AG04449 (cell line): ENCODE measurements at places on chromosomes 16 and 17.

DNA sequence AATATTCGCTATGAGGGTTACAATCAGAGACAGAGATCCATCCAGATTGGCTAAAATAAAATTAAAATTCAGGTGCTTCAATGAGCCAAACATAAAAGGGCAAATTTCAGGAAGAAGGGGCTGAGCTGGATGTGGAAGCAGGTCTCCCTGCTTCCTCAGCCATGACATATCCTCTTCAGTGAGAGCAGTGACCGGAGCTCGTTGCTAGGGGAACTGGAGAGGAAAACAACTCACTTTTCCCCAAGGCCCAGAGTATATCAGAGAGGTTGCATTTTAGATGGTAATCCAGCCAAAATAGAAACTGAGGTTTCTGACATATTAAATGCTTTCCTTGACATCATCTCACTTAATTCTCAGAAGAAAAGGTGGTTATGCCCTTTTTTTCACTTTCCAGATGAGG, 503.5 kb downstream of the HS3ST4 start:
- no peak for DNase-seq

GRCh38 chr17:45722161-45722560, 62.0 kb upstream of the CRHR1 start:
- DNase-seq: no peak

DNA sequence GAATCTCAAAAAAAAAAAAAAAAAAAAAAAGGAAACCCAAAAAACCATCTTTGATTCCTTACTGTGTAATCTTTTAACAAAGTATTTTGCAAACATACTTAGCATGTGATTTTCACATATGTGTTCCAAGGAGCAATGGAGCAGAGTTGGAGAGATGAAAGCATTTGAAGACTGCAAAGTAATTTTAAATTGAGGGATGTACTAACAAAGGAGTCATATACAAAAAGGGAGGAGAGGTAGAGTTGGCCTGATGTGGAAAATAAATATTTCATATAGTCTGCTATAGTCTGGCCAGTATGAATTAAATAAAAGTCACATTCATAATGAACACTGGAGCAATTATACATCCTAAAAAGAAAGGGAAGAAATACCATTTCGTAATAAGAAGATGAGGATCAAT, 265.8 kb upstream of the TBX2 start:
- no peak for DNase-seq

GRCh38 chr16:54892981-54893380, 37.7 kb upstream of the IRX5 start:
- no peak for DNase-seq

- DNase-seq: no peak
Measured at GRCh38 chr16:84810518-84811273, 9.1 kb upstream of the CRISPLD2 start.

DNA sequence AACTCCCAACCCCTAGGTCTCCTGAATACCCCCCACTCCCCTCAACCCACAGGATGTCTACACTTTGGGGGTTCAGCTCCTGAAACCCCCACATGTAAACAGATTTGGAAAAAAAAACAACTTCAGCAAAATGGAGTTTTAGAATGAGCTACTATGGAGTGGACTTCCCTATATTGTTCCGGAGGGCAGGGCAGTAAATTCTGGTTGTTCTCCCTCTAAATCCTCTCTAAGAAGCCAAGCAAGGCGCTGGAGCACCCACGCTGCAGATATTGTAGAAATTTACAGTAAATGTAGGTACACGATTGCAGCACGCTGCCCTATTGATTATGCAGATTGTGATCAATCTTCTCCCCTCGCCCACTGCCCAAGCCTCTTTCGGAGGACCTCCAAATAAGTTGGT, 8.5 kb upstream of the ZFHX3 start:
- no peak for DNase-seq

GRCh38 chr16:55672471-55672870, 16.7 kb downstream of the SLC6A2 start:
- no peak for DNase-seq

DNA sequence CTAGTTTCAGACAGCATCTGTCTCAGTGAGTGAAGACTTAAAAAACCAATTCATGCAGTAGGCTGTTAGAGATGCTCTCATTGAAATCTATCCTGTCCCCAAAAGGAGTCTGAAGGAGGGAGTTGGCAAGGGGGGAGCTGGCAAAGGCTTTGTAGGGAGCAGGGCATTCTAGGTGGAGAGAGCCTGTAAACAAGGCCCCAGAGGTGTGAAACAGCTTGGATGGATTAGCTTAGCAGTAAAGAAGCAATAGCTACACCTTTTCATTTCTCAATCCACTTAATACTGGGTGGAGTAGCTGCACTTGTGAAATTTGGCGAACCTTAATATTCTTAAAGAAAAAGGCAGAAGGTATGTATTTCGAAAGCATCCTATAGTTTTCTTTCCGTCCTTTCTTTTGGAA, 61.8 kb downstream of the KSR1 start:
- no peak for DNase-seq

DNA sequence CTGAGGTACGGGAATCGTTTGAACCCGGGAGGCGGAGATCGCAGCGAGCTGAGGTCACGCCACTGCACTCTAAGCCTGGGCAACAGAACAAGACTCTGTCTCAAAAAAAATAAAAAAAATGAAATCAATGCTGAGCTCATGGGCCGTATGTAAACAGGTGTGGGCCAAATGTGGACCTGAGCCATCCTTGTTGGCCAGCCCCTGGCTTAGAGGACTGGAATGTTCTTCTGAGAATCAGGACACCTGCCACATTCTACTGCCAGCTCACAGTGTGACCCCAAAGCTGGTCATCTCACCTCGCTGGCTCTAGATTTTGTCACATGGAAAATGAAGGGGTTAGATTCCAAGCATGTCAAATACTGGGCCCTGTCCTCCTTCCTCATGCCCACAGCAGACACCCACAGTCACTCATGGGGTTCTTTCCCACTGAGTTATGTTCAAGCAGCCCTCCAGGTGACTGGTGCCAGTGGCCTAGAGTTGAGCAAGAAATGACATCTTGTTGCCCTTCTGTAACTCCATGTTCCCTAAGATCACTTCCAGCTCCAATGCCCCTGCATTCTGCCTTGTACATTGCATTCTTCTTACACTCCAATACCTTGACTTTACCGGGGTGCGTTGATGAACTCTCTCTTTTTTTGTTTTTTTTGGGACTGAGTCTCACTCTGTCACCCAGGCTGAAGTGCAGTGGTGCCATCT, 110.6 kb downstream of the ABCC1 start:
- DNase-seq: no peak

- no peak for DNase-seq
Measured at GRCh38 chr16:76696876-76697275, 419.7 kb downstream of the CNTNAP4 start.

GRCh38 chr17:19303367-19303776, 59.2 kb downstream of the B9D1 start:
- DNase-seq: no peak

DNA sequence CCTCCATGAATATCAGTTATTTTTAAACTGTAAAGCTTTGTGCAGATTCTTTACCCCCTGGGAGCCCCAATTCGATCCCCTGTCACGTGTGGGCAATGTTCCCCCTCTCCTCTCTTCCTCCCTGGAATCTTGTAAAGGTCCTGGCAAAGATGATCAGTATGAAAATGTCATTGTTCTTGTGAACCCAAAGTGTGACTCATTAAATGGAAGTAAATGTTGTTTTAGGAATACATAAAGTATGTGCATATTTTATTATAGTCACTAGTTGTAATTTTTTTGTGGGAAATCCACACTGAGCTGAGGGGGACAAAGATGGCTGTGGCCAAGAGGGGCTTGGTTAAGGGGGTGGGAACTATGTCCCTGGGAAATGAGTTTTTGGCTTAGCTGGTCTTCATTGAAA, 2.3 kb downstream of the CCL11 start:
- no peak for DNase-seq

DNA sequence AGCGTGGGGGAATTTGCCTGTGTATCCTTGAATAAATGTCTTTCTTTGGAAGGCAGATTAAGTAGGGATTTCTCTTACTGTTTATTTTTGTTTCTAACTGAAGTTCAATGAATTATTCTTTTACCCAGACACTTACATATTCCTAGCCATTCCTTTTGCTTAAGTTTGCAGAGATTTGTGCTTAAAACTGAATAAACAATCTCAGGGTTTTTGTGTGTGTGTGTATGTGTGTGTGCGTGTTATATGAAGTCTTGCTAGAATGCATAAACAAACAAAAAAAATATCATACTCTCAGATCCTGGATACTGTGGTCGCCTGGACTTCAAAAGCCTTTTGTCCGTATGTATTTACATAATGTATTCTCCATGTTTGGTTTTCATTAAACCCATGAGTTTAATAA, 672.8 kb downstream of the MAF start:
- DNase-seq: no peak

DNA sequence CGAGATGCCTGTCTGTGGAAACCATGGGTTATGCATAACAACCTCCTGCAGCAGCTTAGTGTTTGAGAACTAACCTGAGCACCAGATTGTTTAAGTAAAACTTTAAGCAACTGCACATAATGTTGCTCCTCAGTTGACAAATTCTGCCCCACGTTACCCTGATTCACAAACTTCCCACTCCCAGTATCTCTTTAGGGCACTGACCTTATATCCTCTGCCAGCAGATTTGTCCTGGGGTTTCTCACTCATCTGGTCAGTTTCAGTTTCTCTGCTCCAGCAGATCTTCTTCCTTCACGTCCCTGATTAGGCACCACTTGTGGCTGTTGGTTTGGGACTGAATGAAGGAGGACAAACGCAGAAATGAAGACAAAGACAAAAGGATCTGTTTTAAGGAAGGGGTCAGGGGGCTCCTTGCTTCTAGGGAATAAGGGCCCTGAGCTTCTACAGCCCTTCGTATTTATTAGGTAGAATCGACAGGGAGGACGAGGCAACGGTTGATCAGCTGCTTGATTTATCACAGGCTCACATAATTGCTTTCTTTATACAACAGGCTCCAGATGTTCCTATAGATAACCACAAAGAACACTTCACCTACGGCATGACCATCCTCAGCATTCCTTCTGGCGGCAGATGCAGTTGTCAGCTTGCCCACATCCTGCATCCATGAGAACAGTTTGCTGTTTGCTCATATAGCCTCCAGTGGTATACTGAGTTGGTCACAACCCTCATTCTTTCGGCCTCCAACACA, 13.5 kb upstream of the ZNF689 start:
- no peak for DNase-seq

GRCh38 chr17:38602453-38602852, 3.3 kb downstream of the SRCIN1 start:
- no peak for DNase-seq

- DNase-seq: peak; percentile 75
Measured at GRCh38 chr16:86455116-86455515, 55.2 kb upstream of the FOXF1 start.

DNA sequence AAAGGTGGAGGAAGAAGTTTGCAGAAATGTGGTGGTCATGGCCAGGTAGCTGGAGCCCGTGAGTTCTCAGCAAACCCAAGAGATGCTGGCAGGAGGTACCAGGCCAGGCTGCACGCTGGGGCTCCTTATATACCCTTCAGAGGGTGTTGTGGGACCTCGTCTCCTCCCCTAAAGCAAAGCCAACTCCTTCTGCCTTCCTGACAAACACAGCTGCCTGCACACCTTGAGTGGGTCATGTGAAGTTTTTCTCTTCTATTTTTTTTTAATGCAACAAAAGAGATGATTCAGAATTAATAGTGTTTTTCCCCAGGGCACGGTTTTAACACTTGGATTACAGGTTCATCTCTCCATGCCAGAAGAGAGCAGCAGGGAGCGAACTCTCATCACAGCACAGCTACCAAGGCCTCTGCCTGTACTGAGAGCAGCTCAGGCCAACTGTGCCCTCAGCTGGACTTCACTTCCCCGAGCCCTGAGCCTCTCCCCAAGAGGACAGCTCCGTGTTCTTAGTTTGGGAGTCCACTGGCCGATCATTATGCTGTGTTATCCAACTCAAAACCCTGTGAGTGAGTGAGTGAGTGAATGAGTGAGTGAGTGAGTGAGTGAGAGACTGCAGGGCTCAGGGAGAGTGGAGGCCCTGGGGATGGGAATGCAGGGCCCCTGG, at the start of gene KRT15:
Gene KRT15 (minus strand): TSS at position 102 of the 661 bp plus-strand sequence. CDS start 63 bp downstream, at position 39.
- no peak for DNase-seq

- no peak for DNase-seq
Measured at GRCh38 chr17:61002316-61002736, 324.7 kb downstream of the BCAS3 start.

DNA sequence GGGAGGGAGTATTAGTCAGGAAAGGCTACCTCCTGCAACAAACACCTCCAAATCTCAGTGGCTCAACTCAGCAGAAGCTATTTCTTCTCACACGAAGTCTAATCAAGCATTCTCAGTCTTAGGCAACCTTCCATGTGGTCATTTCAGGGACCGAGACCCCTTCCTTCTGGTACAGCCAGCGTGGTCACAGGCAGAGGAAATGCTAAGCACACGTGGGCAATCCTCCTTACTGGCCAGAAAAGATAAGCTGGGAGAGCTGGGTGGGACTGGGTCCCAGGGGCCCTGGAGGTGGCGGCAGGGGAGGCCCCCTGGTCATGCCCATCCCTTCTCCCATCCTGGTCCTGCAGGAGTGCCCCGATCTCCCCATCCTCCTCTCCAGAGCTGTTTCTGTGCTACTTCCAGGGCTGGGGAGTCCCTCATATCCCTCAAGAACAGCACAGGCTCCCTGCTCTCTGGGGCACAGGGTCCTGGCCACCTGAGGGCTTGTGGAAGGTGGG, 5.7 kb upstream of the CX3CL1 start:
- no peak for DNase-seq

DNA sequence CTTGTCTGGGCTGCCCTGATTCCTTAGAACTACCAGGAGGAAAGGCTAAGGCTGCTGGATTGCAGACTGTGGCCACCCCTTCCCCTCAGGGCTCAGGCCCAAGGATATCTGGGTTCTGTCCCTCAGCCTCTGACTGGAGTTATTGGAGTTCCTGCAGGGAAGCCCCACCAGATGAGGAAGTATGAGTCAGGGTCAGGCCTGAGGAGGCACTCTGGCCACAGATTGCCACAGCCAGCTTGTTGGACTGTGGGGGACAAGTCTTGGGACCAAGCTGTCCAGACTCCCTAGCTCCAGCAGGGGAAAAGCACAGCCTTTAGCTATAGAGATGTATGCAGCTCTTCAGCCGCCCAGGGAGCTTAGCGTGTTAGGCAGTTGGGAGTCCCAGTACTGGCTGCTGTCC, 381.9 kb upstream of the TOM1L1 start:
- no peak for DNase-seq

DNA sequence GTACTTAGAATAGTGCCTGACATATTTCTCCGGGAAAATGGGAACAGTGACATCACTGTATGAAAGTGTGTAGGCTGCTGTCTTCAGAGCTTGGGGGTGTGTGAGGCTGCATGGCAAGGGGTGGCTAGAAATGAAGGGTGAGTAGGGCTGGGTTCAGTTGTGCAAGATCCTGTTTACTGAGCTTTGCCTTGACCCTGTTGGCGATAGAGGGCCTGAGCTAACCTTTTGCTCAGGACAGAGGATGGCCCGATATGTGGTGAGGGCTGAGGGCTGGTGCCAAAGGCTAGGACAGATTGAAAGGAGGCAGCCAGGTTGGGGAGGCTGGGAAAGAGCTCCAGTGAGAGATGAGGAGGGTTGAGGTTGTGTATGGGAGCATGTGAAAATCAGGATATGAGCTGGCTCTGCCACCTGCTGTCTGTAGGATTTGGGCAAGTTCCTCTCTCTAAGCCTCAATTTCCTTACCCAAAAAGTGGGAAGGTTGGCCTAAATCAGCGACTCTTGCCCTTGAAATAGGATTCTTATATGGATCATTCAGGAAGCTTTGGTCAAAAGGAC, 6.0 kb upstream of the CCL1 start:
- DNase-seq: no peak

GRCh38 chr17:59439741-59440211, 108.3 kb downstream of the YPEL2 start:
- DNase-seq: no peak

- no peak for DNase-seq
Measured at GRCh38 chr16:7334801-7335560, 2.3 kb downstream of the RBFOX1 start.
